ENCODE measurements at places on chromosomes 11 and 22. TPM values are rescaled to one million over a fixed set of nuclear protein-coding genes. Genes with fewer than 3 reads are reported as not detected.

DNA sequence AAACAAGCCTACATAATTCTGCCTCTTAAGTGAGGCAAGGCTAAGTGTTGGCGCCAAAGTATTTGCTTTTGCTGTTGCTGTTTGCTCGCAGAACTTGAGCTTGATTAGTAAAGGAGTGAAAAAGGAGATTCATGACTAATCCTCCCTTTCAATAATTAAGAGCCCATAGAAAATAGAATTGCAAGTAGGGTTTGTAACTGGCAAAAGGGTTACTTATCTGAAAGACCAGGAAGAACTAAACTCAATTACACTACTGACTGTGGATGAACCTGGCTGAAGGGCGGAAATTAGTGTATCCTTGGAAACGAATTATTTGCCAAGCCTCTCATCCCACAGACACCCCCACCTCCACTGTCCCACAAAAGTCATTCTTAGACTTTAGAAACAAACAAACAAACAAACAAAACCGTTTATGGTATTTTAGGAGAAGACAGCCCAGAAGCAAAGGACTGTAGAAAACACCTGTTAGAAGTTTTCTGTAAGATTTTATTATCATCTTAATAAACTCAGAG, 411 bp upstream of the EXPH5 start:
- DNase-seq, result no peak

DNA sequence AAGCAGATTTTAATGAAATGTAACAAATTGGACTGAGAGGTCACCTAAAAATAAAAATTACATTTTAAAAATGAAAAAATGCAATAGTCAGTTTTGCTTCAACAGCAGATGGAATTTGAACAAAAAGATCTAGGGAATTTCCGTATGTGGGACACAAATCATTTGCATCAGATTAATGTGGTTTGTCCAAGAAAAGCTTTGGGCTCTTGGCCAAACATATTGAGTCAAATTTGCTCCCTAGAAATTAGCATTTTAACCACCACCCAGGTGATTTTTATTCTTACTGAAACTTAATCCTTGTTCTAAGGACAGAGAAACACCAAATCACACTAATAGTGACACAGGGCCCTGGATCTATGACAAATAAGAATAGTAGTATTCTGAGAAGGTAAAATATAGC, 1477.8 kb downstream of the FAM181B start:
- DNase-seq, result no peak

DNA sequence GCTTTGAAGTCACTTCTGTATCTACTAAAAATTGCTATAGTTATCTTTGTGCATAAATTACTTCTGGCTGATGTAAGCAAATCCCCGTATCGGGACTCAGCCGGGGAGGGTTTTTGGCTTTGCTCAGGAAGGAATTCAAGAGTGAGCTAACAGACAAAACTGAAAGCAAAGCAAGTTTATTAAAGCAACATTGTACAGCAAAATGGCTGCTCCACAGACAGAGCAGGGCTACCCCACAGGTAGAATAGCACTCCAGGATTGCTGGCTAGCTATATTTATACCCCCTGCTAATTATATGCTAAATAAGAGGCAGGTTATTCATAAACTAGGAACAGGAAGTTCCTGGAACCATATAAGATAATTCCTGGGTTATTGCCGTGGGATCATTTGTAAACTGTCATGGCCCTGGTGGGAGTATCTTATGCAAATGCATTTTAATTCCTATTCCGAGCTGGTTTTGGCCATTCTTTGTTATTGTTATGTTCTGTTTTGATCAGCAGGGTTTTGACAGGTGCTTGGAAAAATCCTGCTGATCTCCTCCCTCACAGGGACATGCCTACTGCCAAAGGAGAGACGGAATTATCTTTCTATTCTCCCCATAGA, 15.2 kb downstream of the MIF start:
- no peak for DNase-seq

DNA sequence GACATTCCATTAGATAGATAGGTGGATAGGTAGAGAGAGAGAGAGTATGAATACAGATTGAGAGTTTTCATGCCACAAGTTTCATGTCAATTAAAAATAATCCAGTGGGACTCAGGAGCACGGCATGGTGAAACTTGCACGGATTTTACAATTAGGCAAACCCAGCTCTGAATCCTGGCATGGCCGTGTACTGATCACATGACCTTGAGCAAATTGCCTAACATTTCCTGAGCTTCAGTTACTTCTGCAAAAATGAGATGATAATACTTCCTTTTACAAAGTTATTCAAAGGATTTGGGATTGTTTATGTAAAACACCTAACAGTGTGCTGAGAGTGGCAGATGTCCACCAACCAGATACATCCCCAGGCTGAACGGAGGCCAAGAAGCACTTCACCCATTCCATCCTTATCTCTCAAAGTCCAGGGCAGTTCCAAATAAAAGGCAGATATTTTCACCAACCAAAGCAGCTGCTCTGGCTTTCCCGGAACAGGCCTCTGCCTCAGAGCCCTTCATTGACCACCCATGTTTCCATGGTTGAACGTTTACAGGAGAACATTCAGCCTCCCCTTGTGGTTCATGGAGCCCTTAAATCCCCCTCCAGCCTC, 17.9 kb downstream of the APLNR start:
- DNase-seq, result no peak

DNA sequence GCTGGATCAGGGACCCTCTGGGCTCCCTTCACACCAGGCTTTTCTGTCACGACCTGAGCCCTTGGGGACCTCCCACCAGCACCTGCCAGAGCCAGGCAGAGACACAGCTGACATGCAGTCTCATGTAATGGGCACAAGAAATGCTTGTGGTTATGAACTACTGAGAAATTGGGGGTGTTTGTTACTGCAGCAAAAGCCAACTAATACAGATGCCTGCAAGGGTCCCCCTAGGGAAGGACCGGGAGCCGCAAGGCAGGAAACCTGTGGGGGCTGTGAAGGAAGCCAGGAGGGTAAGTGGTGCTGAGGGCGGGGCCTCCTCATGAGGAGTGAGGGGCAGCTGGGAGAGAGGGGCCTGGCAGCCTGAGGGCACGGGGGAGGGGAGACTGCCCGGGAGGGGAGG, 16.6 kb downstream of the WNT11 start:
- no peak for DNase-seq

Gene SYT12
- 0.19 TPM for total RNA-seq

DNA sequence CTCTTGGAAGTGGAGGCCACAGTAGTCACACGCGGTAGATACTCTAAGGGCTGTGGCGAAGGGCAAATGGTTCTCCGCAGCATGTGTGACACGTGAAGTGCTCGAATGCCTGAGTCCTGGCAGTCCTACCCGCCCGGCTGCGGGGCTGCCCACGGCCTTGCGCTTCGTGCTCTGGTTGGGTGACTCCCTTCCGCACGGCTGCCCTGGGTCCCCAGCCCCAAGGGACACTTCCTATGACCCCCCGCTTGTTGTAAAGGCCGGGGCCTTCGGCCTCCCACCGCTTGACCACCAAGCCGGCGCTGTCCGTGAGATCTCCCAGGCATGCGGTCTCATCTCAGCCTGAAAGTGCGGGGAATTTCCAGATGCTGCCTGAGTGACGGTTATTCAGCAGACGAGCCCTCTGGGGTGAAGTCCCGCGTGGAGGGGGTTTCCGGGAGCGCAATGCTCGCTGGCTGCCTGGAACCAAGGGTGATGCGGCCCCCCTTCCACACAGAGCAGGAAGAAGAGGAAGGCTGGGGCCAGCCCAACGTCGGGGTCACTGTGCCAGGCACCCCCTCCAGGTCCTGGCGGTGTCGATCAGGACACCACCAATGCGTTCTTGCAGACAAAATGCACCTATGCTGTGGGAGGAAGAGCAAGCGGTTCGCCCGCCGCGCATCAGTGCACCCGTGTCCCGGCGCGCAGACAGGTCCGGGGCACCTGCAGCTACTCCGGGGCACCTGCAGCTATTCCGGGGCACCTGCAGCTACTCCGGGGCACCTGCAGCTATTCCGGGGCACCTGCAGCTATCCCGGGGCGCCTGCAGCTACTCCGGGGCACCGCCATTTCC, 171.2 kb downstream of the OPCML start:
- no peak for DNase-seq

DNA sequence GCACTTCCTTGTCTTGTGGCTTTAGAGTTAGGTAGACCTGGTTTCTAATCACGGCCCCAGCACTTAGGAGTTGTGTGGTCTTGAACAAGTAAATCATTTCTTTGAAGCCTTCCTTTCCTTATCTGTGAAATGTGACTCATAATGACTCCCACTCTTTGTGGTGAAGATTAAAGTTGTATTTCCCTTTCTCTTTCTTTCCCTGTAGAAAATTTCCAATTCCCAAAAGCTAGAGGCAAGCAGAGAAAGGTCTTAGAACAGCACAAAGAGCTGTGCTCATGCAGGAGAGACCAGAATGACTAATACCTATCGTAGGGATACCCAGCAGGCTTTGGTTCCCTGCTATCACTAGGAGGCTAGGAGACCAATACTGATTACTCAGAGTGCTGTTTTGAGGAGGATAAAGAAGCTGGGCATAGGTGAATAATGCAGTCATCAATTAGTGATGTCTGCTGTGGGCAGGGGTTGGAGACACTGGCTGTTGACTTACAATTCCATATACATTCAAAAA, 270.7 kb upstream of the SYN3 start:
- no peak for DNase-seq

GRCh38 chr11:111659201-111660115, 57.2 kb downstream of the SIK2 start:
- no peak for DNase-seq

Gene MS4A4E
- not detected for total RNA-seq

Data from SK-MEL-5 (cell line).